Stimulated activated CD4-positive, alpha-beta T cell treated with anti-CD3 and anti-CD28 coated beads, Interleukin-2, amount 100 ng/mL, for 4 hours (primary cell): ENCODE measurements at places on chromosomes 3 and 15.

DNA sequence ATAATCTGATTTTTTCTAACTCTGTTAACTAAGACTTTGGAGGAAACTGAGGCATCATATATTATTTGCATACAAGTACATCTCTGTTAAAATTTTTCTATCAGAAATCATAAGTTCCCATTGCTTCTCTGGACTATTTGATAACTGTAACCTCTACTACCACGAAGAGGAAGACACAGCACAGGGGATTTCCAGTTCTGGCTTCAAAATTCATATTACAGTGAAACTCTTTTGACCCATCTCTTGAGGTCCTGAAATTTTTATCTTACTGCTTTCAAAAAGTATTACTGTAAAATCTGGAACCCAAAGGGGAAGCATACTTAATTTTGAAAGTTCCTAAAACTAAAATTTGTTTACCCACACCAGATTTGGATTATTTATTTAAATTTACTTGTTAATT is 4.2 kb downstream of the PLSCR1 start:
- DNase-seq: no peak

DNA sequence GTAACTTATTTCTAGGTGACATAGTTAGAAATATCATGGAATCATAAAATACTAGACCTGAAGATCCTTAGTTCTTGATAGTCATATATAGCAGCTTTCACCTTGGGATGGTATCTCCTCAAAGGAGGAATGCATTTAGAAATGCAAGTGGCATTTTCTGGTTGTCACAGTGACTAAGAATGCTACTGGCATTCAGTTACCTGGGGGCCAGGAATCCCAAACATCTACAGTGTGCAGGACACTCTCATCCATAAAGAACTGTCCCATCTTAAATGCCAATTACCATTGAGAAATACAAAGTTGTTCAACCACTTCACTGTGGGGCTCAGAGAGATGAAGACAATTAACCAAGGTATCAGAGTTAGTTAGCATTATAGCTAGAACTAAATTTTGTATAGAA is 36.7 kb downstream of the MYH15 start:
- DNase-seq: no peak

DNA sequence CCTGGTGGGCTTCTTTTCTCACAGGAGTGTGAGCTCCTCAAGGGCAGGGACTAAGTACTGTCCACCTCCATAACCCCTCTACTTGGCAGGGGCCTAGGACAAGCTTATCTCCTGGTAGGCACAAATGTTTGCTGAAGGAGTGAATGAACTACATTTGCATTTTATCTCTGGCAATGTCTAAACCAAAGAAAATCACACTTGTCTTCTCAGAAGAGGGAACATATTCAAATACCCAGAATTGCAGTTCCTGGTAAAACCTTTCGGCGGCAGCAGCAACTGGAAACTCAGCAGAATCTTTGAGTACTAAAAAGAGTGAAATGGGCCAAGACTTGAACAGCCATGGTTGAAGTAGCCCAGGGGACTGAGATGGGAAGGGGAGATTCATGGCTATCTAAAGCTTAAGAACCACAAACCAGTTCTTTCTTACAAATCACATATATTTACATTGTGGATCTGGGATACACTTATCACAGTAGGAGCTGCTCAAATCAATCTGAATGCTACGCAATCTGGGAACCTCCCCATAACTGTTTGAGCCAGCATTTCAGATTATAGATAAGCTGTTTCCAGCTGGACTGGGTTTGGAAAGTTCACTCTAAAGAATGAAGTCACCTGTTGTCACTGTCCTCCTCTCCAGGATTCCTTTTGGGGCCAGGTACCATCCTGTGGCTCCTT is 18.7 kb upstream of the PTPN9 start:
- DNase-seq: no peak

DNA sequence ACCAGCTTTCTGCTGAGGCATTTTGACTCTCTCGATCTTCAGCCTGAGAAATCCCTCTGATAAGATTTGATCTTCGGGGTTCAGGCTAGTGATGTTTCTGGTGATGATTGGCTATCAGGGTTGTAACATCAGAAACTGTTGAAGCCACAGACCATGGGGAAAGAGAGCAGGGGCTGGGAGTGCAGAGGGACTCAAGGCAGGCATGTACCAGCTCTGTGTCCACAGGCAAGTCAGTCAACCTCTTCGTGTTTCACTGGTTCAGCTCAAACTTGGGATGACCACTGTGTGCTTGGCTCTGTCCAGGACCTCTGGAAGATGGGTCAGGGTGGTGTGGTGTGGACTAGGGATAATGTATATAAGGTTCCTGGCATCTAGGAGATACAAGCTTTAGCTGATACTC is 116.5 kb downstream of the EEFSEC start:
- no peak for DNase-seq

GRCh38 chr3:16665282-16665741 is 60.1 kb upstream of the DAZL start:
- DNase-seq: no peak

DNA sequence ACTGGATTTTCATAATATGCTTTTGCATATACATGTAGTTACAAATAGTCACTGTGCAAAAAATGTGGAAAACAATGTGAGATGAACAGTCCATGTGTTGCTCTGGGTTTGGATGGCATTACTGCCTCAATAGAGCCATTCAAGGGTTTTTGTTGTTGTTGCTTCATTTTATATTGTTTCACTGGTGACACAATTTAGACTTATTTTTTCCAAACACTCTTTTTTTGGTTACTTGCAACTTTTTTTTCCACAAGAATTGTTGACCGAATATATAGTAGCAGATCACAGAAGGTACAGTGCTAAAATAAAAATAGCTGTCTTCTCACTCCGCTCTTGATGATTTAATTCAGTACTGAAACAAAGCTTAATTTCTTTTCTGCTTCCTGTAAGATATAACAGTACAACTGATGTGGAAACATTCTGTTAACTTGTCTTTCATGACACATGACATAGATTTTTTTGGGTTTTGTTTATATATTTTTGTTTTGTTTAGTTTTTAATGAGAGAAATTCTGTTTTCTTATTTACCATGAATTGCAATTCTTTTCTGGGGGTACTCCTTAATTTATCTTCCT is 618.6 kb downstream of the NAALADL2 start:
- no peak for DNase-seq

DNA sequence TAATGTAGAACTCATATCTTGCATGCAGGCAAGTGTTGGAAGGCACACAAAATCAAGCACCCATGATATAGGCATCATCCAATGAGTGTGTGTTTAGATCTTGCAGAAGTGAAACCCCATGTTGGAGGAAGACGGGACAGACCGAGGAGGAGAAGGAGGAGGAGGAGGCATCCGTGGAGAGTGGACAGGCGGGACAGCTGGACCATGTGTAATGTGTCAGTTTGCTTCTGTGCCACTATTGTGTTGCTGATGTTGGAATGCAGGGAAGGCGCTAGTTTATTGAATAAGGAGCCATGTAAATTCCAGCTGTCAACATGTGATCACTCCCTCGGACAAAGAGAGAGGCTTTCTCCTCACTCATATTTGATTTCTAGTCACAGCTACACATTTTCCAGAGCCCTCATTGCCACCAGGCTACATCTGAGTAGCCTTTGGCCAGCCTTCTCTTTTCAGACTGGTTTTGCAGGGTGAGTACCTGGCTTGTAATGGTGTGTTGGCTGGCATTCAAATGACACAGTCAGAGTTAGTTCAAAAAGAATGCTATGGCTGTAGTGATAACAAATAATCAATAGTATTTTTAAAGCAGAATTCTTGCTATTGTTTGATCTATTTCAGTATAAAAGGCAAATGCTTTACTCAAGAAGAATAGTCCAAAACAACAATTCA is 1037.6 kb upstream of the NR2F2 start:
- no peak for DNase-seq

GRCh38 chr3:73786321-73786807 is 161.6 kb upstream of the PDZRN3 start:
- DNase-seq: no peak

DNA sequence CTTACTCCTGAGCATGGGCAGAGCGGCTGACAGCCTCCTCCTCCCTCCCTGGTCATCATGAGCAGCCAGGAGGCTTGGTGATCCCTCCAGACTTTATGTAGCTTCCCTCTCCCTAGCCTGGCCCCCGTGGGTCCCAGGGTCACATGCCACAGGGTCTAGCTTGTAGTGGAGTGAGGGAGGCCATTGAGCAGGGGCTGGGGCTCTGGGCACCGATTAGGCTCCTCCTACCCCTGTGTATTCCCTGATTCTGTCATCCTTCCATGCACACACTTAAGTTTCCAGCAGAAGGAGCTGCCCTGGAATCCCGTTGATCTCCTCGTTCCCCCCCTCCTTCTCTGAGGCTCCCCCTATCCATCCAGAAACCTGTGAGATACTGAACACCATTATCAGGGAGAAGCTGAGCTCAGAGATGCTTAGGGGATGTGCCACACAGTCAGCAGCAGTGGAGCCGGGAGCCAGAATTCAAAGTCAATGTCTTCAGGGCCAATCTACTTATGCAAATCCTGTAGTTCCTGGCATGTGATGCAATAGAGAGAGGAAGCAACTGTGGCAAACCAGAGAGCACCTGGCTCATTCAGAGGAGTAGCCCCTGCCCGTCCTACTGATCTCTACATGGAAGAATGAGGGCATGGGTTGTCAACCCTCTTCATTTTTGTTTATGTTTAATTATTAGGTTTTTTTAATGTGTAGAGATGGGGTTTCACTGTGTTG is 17.2 kb downstream of the CCDC33 start:
- DNase-seq: no peak

GRCh38 chr15:78991476-78991875 is 46.6 kb upstream of the CTSH start:
- no peak for DNase-seq

DNA sequence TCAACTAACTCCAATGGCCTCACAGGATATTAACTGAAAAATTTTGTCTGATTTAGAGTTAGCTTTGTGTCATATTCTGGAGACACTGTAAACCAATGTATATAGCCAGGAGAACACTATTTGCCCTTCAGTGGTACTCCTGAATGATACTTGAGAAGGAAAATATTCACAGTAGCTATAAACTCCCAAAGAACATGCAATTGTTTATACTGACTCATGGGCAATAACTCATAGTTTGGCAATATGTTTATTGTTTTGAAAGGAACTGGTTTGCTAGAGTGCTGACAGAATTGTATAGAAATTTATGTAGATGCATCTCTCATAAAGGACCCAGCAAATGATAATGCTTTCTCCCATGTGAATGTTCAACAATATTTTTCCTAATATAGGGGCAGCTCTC is 537.6 kb downstream of the PLOD2 start:
- DNase-seq: no peak

DNA sequence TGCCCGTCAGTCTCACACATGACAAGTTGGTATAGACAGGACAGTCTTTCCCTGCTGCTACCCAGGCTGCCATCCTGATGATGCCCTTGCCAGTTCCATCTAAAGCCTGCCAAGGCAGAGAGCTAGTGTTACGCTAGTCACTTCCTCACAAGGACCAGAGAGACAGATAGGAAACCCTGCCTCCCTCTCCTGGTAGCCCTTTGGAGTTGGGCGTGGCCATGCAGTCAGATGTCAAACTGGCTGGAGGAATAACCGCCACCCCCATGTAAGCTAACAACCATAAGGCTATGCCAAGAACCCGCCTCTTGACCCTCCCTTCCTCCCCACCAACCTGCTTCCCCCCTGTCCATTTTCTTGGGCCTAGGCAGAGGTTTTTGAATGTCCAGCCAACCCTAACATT is 2.8 kb downstream of the TMEM115 start:
- no peak for DNase-seq

DNA sequence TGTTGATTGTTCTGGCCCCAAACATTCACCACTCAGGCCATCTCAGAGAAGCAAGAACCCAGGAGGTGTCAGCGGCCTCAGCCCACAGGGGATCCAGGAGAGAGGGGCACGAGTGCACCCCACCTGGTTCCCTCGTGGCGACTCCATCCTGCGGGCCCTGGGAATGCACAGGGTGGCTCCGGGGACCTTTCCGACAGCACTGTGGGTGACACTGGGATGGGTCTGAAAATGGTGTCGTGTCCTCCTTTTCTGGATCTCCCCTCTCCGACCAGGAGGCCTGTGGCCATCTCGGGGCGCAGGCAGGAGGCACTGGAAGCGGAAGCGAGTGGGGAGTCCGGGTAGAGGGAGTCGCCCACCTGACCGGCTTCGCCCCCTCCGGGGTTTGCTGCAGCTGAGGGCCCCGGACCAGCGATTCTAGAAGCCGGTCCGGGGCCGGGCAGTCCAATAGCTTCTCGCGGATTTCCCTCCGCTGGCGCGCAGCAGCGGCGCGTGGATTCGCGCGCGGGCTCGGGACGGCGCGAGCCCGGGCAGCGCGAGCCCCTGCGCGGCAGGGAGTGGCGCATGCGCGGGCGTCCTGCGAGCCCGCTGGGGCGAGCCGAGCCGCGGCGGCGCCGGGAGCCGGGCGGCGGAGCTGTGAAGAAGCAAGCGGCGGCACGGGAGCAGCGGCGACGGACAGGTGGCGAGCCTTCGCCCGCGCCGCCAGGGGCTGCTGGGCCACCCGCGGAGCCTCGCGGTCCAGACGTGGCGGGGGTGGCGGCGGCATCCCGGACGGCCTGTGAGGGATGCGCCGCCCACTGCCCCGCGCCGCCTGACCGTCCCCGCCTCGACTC is at the start of gene DOCK3:
Gene DOCK3 (plus strand): TSS at position 579 of the 830 bp plus-strand sequence. CDS start 337 bp downstream, outside the sequence.
- peak; percentile 44 for DNase-seq

DNA sequence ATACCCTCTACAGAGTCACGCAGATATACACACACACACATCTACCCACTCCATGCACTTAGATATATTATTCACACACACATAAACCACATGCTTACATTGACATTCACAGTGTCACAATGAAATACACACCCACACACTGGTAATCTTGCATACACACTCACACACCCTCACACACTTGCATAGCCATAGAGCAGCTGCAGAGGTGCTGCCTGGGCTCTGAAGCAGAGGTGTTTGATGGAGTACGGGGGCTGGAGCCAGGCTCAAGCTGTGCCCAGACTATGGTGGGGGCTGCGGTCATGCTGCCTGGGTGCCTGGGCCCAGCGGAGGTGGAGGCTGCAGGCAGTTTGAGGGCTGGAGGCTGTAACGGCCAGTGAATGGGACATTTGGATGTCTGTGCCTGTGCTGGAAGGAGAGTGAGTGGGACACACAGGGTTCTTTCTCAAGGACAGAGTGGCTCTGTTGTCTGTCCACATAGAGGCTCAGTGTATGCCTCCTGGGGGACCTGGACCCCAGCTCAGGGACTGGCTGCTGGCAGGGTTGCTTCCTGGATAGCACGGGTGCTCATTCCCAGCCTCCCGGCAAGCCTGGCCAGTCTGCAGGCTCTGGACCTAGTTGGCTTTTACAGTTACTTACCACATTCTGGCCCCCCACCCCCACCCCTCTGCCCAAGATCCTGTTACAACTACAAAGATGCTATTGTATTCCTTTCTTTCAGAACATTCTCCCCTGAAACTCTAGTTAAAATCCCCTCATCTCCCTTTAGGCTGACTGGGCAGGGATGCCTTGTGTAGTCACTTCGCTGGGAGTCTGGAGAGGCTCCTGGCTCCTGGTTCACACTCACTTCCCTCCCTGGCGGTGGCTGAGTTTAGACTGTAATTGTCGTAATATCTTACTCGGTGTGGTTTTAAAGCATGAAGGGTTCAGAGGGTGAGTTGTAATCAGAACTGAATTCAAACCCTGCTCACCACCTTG is 12.5 kb downstream of the GASK1A start:
- no peak for DNase-seq
